ENCODE measurements at places on chromosomes 6 and 20. TPM values are rescaled to one million over a fixed set of nuclear protein-coding genes. Genes with fewer than 3 reads are reported as not detected.

CALHM4 gene
- not detected for total RNA-seq

PREX1 gene
- total RNA-seq, result 132 TPM

SPATA25 gene
- not detected for total RNA-seq

ULBP2 gene
- total RNA-seq, result 0.98 TPM

SLC2A10 gene
- 1.5 TPM for total RNA-seq

POLR1C gene
- 61.5 TPM for total RNA-seq

NHLRC1 gene
- 0.25 TPM for total RNA-seq

FOXA2 gene
- total RNA-seq, result not detected

RNF144B gene
- total RNA-seq, result 2.0 TPM

E2F3 gene
- 24.2 TPM for total RNA-seq

HLA-G gene
- total RNA-seq, result 2.8 TPM

SCUBE3 gene
- not detected for total RNA-seq

CAPN11 gene
- not detected for total RNA-seq

FAM209B gene
- total RNA-seq, result 1.5 TPM

CCN6 gene
- total RNA-seq, result not detected

DACT2 gene
- not detected for total RNA-seq

PRSS35 gene
- not detected for total RNA-seq

C6orf52 gene
- 4.0 TPM for total RNA-seq

ZBTB12 gene
- total RNA-seq, result 2.9 TPM

SLC22A2 gene
- not detected for total RNA-seq

SNAP25 gene
- total RNA-seq, result 0.76 TPM

CRIP3 gene
- total RNA-seq, result 2.0 TPM

ZNF391 gene
- total RNA-seq, result 1.0 TPM

ANKEF1 gene
- total RNA-seq, result 4.4 TPM

GPX5 gene
- total RNA-seq, result not detected

CEP250 gene
- 90.0 TPM for total RNA-seq

GCM1 gene
- total RNA-seq, result not detected

All from natural killer cell treated with Interleukin-12 subunit alpha and Interleukin-12 subunit beta and Interleukin-15 and Interleukin-18, amount 100 ng/mL, for 72 hours (primary cell).